CD4-positive, alpha-beta T cell treated with Interleukin-1 beta for 1 hour (primary cell): ENCODE measurements at places on chromosomes 13 and 19.

GRCh38 chr19:50210425-50210824, 7.0 kb downstream of the MYH14 start:
- no peak for DNase-seq

DNA sequence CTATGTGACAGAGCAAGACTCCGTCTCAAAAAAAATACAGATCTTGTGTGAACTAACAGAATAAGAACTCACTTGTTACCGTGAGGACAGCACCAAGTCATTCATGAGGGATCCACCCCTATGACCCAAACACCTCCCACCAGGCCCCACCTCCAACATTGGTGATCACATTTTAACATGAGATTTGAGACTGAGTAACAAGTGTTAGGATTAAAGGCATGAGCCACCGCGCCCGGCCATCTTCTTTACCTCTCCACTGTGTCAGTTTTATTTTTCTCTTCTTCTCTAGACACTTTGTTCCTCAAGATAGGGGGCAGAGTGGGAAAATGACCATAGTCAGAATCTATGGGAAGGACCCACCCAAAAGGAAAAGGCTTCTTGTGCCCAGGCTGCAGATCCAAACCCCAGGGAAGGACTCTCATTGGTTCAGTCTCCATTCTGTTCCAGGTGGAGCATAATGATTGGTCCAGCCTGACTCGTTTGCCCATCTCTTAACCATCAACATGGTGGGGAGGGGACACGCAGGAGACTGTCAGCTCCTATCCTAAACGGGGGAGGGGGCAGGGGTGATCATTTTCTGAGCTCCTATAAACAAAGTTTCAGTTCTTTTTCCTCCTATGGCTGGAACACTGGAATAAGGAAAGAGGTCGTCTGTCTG, 1.3 kb upstream of the CALM3 start:
- no peak for DNase-seq

DNA sequence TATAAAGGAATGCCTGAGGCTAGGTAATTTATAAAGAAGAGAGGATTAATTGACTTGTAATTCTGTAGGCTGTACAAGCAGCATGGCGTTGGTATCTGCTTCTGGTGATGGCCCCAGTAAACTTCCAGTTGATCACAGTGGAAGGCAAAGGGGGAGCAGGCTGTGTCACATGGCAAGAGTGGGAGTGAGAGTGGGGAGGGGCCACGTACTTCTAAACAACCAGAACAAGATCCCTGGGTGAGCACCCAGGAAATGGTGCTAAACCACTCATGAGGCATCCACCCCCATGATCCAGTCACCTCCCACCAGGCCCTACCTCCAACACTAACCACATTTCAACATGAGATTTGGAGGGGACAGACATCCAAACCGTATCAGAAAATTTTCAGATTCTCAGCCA, 3.0 kb upstream of the RNF113B start:
- no peak for DNase-seq

- DNase-seq = no peak
Measured at GRCh38 chr19:30817965-30818567, 445.9 kb downstream of the ZNF536 start.

- no peak for DNase-seq
Measured at GRCh38 chr13:71461892-71462291, 405.1 kb downstream of the DACH1 start.

DNA sequence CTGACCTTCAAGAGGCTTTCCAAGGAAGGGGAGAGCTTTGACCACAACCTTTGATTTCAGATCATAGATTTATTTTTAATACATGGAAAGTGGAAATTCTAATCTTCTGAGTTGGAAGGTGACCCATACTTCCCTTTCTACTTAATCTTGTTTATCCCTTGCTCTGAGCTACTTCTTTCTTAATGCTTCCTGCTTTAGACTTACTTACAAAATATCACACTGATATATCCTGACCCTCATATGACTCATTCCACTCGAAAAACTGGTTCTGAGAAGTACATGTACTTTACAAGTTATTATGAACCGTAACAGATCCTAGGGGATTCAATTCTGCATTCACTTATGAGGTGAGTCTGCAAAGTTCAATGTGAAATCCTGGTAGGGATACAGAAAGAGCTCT, 76.2 kb upstream of the IRS2 start:
- no peak for DNase-seq

DNA sequence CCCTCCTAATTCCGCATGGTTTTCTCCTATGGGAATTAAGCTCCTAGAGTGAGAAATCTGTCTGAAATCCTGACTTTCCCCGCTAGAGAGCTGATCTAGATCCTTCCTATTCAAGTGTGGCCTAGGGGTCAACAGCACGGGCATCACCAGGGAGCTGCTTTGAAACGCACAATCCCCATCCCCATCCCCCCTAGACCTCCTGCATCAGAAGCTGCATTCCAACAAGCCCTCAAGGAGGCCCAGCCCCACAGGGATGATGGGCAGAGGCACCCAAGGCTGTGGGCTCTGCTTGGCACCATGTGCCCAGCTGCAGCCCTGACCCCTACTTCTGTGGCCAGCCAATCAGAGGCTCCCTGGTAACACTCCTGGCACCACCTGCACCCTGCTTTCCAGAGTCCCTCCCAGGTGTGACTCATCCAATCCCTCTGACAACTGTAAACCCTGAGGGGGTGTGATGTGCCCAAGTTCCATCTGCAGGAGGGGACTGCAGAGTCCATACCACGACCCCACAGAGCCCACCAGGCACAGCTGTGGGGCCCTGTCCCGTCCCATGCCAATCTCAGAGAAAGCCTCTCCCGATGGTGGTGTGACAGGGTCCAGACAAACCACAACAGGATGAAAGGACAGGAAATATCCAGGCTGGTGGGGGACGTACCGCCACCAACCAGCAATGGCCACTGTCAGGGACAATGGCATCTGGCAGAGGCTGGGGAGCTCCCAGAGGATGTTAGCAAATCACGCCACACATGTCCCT, 19.8 kb upstream of the SLC35E1 start:
- DNase-seq = no peak

GRCh38 chr19:32829345-32829896, 40.1 kb downstream of the SLC7A9 start:
- no peak for DNase-seq

DNA sequence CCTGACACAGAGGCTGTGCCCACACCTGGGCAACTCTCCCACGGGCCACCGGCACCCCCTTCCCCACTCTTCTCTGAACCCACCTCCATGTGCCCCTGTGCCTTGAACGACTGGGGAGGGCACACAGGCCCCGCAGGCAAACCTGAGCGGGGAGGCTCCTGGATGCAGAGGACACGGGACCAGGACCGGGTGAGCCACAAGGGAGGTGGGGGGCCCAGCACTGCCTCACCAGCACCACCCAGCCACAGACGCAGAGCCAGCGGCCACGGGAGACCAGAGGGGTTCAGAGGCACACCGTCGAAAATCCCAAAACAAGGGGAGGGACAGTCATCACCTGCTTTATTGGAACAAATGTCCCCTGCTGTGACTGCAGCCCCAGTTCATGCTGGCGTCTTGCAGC, 49.4 kb downstream of the STK24 start:
- no peak for DNase-seq
